ENCODE measurements at places on chromosomes 2 and 18. TPM values are rescaled to one million over a fixed set of nuclear protein-coding genes. Genes with fewer than 3 reads are reported as not detected.
A peak's percentile ranks its signal among the peaks of the same experiment; 100 is the strongest.

DNA sequence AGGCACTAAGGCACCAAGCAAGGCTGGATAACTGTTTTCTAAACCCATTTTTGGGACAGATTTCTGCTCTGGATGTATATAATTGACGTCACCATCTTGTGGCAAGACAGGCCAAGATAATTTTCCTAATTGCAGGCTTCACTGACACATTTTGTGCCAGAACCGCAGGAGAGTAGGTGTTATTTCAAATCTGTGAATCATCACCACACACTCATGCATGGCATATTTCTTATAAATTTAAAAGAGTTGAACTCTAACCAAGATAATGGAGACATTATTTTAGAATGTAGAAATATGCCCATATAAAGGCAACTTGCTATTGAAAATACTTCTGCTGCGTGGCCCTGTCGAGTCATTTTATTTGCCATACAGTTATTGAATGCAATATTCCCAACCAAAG, 68.3 kb upstream of the ACYP2 start:
- no peak overlapping the region for H3K4me3 ChIP-seq
- no peak for DNase-seq
- H3K27me3 ChIP-seq = no peaks in the 10 kb centered on the region
- H3K4me1 ChIP-seq = peaks cover 8% of the 10 kb centered on the region

DNA sequence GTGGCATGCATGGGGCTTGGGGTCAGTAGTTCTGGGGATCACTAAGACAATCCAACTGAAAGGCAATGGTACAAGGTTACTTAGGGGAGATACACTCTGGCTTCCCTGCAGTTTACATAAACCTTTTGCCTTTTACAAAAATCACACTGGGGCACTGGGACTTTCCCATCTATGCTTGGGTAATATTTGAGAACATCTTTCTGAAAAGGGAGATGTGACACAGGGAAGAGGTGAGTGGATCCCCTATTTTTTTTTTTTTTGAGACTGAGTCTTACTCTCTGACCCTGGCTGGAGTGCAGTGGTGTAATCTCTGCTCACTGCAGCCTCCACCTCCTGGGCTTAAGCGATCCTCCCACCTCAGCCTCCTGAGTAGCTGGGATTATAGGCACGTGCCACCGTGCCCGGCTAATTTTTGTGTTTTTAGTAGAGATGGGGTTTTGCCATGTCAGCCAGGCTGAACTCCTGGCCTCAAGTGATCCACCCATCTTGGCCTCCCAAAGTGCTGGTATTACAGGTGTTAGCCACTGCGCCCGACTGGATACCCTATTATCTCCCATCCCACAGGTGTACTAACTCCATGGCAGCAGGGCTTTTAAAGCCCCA, 82.8 kb upstream of the DNMT3A start:
- no peaks in the 10 kb centered on the region for H3K4me1 ChIP-seq
- H3K27me3 ChIP-seq = no peaks in the 10 kb centered on the region
- no peak overlapping the region for H3K4me3 ChIP-seq
- DNase-seq = no peak

DNA sequence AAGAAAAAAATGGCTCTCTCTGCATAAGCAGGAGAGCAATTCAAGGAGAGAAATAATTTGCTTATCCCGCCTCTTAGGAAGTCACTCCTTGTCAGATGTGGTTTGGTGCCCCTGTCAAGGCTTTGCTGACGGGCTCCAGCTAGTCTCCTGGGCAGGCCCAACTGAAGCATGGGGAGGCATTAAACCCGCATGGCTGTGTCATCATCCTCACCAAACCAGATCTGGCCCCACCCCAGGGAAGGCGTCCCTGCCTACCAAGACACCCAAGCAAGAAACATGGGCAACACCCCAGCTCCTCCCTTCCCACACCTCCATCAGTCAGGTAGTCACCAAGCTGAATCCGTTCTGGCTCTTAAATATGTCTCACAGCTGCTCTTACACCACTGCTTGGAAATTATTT, 108.0 kb downstream of the SGPP2 start:
- no peaks in the 10 kb centered on the region for H3K27me3 ChIP-seq
- peaks cover 10% of the 10 kb centered on the region for H3K4me1 ChIP-seq
- H3K36me3 ChIP-seq = no peaks in the 10 kb centered on the region
- DNase-seq = no peak
- no peak overlapping the region for H3K27ac ChIP-seq

- H3K27ac ChIP-seq = no peak overlapping the region
- no peaks in the 10 kb centered on the region for H3K27me3 ChIP-seq
- no peaks in the 10 kb centered on the region for H3K4me1 ChIP-seq
- no peak overlapping the region for H3K4me3 ChIP-seq
- DNase-seq = no peak
Measured at GRCh38 chr2:189366349-189366748, 74.9 kb upstream of the WDR75 start.

- peak overlapping the region; percentile 13 for H3K27ac ChIP-seq
- H3K4me1 ChIP-seq = no peaks in the 10 kb centered on the region
- DNase-seq = no peak
- no peaks in the 10 kb centered on the region for H3K27me3 ChIP-seq
- H3K4me3 ChIP-seq = no peak overlapping the region
Measured at GRCh38 chr2:54030396-54030741, 59.6 kb upstream of the PSME4 start.

The PJVK gene
- total RNA-seq = 5.8 TPM

Measured in neural crest cell (in vitro differentiated cells).